Kidney (tissue), 22 donors: ENCODE measurements at places on chromosomes 4 and X. TPM values are rescaled to one million over a fixed set of nuclear protein-coding genes. Genes with fewer than 3 reads are reported as not detected.

The SCML1 gene
- 9.9 TPM for total RNA-seq

The EXOC1L gene
- total RNA-seq, result not detected

DNA sequence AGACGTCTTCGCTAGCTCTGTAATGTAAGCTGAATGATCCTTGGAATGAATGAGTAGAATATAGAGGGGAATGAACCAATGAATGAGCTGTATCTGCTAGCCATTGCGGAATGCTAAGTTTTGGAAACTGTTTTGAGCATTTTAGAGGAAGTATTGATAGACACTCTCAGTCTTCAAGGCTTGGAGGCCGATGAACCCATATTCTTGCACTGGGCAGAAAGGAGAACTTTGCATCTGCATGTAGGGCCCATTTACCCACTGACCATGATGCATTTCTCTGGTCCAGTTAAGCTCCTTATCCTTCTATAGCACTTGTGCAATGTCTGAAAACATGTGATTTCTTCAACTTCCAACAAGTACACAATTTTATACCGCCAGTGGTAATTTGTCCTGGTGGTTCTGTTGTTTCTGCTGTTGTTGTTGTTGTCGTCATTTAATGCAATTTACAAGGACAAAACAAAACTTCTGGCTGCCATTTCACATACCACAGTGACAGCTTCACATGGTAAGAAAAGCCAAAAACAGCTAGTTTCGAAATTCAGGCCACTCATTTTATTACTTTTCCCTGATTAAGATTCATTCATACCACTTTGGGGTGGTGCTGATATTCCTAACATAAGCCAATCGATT is 85.0 kb upstream of the MTM1 start:
- H3K4me3 ChIP-seq, result no peak overlapping the region
- no peaks in the 10 kb centered on the region for H3K27me3 ChIP-seq
- H3K27ac ChIP-seq, result no peak overlapping the region
- no peaks in the 10 kb centered on the region for H3K36me3 ChIP-seq
- H3K4me1 ChIP-seq, result no peaks in the 10 kb centered on the region

- DNase-seq, result no peak
- H3K4me3 ChIP-seq, result no peak overlapping the region
- H3K4me1 ChIP-seq, result no peaks in the 10 kb centered on the region
- H3K36me3 ChIP-seq, result no peaks in the 10 kb centered on the region
These were observed 75.1 kb downstream of the CEP44 start for GRCh38 chr4:174358829-174359228.

- H3K27ac ChIP-seq, result no peak overlapping the region
- H3K4me1 ChIP-seq, result no peaks in the 10 kb centered on the region
- H3K4me3 ChIP-seq, result no peak overlapping the region
These were observed 78.1 kb upstream of the PAGE3 start for GRCh38 chrX:55342533-55343501.

DNA sequence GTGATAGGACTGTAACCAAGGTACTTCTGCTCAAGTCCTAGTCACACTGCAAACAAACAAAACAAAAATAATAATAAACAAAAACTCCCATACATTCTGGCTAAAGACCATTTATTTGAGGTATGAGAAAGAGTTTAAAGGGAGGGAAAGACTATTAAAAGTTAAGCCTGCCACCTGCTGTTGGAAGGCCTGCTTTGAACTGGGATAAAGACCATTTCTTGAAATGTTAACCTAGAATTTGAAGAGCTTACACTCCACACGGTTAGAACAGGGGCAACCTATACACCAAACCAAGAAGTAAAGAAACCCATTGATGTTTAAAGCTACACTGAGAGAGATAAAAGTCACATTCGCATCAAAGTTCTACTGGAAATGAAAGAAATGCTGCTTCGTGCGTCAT is 548.7 kb upstream of the DIPK2B start:
- no peak for DNase-seq
- no peaks in the 10 kb centered on the region for H3K27me3 ChIP-seq
- no peak overlapping the region for H3K27ac ChIP-seq
- peaks cover 6% of the 10 kb centered on the region for H3K36me3 ChIP-seq

DNA sequence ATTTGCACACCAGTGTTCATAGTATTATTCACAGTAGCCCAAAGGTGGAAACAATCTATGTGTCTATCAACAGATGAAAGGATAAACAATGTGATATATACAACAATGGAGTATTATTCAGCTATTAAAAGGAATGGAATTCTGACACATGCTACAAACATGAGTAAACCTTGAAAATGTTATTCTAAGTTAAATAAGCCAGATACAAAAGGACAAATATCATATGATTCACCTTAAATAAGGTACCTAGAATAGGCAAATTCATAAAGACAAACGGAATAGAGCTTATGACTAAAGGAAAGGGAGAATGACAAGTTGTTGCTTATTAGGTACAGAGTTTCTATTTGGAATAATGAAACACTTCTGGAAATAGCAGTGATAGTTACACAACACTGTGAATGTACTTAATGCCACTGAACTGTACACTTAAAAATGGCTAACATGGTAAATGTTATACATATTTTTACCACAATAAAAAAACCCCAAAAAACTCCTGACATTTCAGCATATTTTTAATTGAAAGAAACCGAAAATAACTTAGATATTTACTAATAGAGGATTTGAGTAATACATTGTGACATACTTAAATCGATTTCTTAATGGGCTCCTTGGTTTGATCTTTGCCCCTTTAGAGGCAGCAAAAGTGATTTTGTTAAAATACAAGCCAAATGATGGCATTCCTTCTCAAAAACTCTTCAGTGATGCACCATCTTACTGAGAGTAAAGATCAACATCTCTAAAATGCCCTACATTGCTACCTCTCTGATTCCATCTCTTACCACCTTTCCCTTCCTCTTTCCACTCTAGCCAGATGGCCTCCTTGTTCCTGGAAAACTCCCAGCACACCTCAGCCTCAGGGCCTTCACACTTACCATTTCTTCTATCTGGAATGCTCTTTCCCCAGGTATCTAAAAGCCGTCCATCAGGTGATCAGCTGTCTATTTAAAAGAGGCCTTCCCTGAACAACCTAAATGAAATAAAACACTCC is 8.6 kb upstream of the CYP2U1 start:
- no peak overlapping the region for H3K4me3 ChIP-seq
- H3K27me3 ChIP-seq, result no peaks in the 10 kb centered on the region
- DNase-seq, result no peak
- H3K27ac ChIP-seq, result no peak overlapping the region
- no peaks in the 10 kb centered on the region for H3K4me1 ChIP-seq
- no peaks in the 10 kb centered on the region for H3K36me3 ChIP-seq

DNA sequence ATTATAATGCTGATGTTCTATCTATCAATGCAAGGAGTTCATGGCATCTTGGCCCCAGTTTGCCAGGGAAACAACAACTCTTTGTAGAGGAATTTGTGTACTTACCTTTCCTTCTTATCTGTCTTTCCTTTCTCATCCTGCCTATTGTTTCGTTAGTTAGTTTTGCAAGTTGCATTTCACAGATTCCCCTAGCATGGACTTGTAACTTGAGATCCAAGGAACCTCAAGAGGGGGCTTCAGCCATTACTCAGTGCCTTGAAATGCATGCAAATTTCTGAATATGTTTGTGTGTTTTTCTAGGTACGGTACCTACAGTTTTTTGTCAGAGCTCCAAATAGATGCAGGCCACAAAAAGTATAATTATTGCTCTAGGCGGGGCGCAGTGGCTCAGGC is 203.6 kb downstream of the LDB2 start:
- H3K4me3 ChIP-seq, result no peak overlapping the region
- H3K27ac ChIP-seq, result no peak overlapping the region
- H3K4me1 ChIP-seq, result peaks cover 6% of the 10 kb centered on the region
- no peaks in the 10 kb centered on the region for H3K36me3 ChIP-seq
- DNase-seq, result no peak
- no peaks in the 10 kb centered on the region for H3K27me3 ChIP-seq
